Activated naive CD8-positive, alpha-beta T cell treated with anti-CD3 and anti-CD28 coated beads, Interleukin-2, amount 10 ng/mL, durations not matched to agents 7 days and 5 days (primary cell): ENCODE measurements at places on chromosomes 4 and X.

- DNase-seq = no peak
These were observed 9.2 kb downstream of the WDR1 start for GRCh38 chr4:10107111-10108091.

- no peak for DNase-seq
These were observed 175.1 kb downstream of the SOWAHB start for GRCh38 chr4:76722838-76723237.

DNA sequence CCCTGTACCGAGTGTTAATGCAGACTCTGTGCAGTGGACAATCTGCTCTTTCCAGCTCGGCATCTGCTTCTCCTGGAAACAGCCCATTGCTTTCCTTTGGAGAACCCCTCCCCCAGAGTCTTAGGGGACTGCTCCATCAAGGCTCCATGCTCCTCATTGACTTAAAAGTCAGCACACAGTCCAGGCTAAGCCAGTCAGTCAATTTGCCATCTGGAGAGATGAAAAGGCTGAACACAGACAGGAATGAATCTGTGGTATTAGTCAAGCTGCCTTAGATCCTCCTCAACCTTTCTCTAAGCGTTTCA is 20.3 kb downstream of the ATP8A1 start:
- DNase-seq = no peak

DNA sequence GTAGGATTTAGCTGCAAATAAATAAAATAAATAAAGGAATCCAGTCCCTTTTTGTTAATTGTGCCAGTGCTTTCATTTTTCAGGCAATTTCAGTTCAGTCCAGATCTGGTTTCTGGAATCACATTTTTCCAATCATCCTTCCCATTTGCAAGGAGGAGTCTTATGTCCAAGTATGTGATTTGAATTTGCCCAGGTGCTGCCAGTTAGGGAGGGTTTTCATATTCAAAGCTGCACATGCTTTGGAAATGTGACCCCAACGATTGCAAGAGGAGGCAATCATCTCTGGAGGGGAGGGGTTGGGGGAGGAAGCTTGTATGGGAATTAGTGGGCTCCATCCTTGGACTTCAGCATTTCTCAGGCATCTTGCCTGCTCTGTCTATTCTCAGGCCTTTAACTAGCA is 4.4 kb downstream of the PLAC1 start:
- no peak for DNase-seq

DNA sequence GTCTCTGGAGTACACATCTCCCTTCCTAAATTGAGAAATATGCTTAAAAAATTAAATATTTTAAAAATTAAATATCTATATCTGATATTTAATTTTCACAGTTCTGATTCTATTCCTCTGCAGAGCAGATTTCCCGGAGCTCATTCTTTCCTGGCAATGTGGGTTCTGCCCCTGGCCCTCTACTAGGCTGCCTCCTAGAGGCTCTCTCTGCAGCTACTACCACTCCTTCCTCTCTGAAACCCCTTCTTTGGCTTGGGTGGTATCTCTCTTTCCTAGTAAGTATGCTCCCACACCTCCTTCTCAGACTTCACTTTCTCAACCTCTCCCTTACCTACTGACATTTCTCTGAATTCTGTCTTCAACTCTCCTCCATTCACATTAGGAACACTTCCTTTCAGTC is 45.3 kb downstream of the RPGR start:
- DNase-seq = no peak

- DNase-seq = no peak
These were observed 161.0 kb downstream of the PPP1R2C start for GRCh38 chrX:42616981-42617380.

GRCh38 chr4:146061610-146062334 is 113.7 kb upstream of the LSM6 start:
- no peak for DNase-seq

DNA sequence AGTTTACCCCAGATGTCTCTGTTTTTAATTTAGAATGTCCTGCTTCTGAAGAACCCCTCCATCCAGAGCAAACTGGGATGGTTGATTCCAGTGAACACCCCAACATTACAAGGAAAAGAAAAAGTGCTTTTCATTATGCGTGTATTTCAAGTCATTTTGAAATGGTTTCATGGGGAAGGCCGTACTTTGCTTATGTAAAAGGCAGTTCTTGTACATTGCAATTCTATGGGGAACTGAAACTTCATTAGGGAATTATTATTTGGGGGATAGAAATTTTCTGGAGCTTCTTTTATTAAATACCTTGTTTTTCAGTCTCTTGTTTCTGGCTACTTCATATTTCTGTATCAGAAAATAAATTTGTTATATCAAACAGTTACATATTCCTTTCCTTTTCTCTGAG is 96.9 kb upstream of the ZNF518B start:
- no peak for DNase-seq

DNA sequence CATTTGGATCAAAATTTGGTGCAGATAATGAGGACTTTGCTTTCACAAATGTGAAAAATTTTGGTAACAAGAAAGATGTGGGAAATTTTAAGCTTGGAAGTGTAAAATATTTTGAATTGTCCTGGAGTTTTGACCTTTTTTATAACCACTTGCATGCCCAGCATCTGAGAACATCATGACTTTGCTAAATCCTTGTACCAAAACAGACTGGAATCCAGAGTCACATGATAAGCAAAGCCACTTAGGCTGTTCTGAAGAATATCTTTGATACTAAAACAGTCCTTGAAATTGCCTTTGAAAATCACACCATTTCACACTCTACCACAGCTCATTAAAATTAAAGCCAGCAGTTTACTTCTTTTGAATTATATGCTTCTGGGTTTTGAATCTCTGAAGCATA is 2.5 kb upstream of the PPM1K start:
- no peak for DNase-seq
